ENCODE measurements at places on chromosomes 7 and 10.

DNA sequence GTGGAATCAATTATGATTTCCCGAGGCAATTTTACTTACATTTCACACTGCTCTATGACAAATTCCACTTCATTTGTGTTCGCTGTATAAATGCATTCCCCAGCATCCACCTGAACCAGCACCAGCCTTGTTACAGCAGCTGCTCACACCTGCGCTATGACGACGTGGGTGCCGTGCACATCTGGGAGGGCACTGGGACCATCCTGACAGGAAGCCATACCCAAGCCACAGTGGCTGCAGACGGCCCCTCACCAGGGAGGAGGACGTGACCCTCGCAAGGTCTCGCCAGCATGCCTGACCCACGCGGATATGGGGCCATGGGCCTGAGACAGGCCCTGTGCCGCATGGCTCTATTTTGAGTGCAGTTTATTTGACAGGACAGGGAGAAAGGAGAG is 201.3 kb downstream of the MAD1L1 start:
- DNase-seq, result no peak

GRCh38 chr10:43362191-43362839 is 9.1 kb upstream of the FXYD4 start:
- DNase-seq, result peak; percentile 98

- no peak for DNase-seq
Measured at GRCh38 chr10:69636626-69637605, 6.9 kb downstream of the FAM241B start.

GRCh38 chr10:97383159-97383558 is 18.0 kb downstream of the RRP12 start:
- no peak for DNase-seq

DNA sequence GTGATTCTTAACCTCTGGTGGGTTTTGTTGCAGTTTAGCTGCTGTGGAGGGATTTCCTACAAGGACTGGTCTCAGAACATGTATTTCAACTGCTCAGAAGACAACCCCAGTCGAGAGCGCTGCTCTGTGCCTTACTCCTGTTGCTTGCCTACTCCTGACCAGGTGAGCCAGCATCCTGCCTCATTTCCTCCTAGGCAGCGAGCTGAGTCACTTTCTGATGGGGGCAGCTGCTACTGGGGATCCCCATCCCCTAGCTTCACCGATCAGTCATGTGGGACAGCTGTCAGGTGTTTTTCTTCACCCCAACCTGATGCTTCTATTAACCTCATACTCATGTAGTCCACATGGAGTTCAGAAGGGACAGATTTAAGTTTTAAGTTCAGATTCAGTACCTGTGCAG is 21.7 kb upstream of the SMO start:
- DNase-seq, result no peak

DNA sequence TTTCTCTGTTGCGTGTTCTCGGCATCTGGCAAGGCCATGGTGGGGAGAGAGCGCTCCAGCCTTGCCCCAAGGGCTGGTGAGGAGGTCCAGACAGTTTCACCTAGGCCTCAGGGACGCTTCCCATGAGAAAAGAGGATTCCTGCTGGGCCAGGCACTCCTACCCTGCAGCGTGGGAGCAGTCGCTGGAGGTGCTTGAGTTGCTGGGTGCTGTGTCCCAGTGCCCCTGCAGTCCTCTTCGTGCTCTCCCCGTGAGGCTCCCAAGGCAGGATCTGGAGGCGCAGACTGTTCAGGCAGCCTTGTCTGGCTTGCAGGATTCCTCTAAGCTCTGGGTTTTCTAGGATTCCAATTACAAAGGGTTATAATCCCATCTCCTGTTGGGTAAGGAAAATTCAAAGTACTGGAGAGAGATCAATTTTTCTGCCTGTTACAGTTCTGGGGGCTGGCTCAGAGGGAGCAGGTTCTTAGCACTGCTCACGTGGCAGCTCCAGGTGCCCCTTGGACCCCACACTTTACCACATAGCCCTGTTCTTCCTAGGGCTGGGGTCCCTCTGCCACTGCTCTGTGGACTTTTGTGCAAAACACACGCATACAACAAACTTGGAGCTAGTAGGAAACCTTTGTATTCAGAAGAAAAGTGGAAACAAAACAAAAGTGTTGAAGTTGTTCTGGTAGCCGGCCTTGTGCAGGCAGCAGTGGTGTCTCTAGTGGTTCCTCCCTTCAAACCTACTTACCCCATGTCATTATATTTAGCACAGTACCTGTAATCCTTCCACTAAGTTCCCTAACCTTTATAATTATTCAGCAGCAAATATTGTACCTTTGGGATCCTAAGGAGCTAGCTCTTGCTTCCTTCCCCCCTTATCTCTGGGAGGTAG is 60.5 kb downstream of the CCNY start:
- DNase-seq, result no peak
